ENCODE measurements at places on chromosomes 13 and 19. TPM values are rescaled to one million over a fixed set of nuclear protein-coding genes. Genes with fewer than 3 reads are reported as not detected.

The FGF21 gene
- total RNA-seq = not detected

The POLD1 gene
- 51.7 TPM for total RNA-seq

The KLF2 gene
- total RNA-seq = 11.2 TPM

The RNASEH2A gene
- 45.4 TPM for total RNA-seq

The FOSB gene
- total RNA-seq = 3.6 TPM

Measured in placental pericyte (primary cell).